ENCODE measurements at places on chromosomes 11 and 22.

DNA sequence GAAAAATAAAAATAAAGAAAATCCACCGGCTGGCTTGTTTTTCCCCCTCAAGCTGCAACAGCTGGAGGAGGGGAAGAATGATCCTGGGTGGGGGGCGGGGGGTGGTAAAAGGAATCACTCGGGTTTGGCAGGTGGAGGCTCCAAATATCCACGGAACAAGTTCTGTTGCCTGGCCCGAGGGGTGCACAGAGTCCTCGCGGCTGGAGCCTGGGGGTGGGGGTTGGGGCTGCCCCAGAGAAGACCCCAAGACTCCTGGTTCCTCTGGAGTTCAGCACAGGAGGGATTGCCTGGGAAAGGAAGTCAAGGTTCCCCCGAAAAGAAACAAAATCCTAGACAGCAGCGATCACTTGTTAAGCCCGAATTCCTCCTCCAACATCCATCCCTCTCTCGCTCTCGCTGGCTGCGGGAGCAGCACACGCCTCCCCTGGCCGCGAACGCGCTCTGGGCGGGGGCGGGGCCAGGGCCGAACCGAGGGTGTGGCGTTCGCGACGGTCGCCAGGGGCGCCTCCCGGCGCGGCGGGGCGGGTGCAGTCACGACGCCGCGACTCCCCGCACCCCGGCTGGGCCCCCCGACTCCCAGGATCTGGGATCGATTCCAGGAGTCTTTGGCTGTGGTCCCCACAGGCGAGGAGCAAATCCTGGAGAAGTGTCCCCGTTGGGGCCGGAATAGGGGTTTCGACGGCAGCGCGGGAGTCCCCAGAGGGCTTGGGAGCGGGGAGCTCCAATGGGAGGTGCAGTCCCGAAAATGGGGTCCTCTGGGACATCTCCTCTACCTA lies at the start of gene KCNA4:
Gene KCNA4 (minus strand): TSS at position 443 of the 776 bp plus-strand sequence. CDS start 4,352 bp downstream, outside the sequence.
- ATAC-seq, result peak; percentile 73

GRCh38 chr11:32894149-32894827 lies 1.7 kb downstream of the QSER1 start:
- peak; percentile 81 for ATAC-seq

- ATAC-seq, result peak; percentile 35
Measured at GRCh38 chr22:17578136-17578754, 14.9 kb downstream of the SLC25A18 start.

DNA sequence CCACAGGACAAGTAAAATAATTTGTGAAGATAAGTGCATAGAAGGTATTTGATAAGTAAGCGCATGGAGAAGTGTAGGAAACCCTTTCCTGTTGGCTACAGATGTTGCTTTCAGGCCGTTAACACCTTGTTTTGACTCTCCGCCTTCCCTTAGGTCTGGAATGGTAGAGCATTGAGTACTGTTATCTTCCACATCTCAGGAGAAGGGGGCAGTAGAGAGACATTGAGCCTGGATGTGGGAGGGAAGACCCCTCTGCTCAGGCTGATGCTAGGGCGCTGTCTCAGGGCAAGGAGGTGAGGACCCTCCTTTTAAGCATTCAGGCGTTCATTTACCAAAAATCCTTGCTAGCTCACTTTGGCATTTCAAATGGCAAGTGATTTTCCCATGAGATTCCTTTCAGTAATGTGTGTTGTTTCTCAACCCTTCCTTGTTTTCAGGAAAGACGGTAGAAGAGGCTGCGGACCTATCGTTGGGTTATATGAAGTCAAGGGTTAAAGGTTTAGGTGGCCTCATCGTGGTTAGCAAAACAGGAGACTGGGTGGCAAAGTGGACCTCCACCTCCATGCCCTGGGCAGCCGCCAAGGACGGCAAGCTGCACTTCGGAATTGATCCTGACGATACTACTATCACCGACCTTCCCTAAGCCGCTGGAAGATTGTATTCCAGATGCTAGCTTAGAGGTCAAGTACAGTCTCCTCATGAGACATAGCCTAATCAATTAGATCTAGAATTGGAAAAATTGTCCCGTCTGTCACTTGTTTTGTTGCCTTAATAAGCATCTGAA lies 27.0 kb upstream of the SCGB1A1 start:
- ATAC-seq, result no peak
